ENCODE measurements at places on chromosomes 5 and 9.

- DNase-seq, result no peak
Observed at GRCh38 chr5:168611165-168611564, 32.0 kb upstream of the PANK3 start.

DNA sequence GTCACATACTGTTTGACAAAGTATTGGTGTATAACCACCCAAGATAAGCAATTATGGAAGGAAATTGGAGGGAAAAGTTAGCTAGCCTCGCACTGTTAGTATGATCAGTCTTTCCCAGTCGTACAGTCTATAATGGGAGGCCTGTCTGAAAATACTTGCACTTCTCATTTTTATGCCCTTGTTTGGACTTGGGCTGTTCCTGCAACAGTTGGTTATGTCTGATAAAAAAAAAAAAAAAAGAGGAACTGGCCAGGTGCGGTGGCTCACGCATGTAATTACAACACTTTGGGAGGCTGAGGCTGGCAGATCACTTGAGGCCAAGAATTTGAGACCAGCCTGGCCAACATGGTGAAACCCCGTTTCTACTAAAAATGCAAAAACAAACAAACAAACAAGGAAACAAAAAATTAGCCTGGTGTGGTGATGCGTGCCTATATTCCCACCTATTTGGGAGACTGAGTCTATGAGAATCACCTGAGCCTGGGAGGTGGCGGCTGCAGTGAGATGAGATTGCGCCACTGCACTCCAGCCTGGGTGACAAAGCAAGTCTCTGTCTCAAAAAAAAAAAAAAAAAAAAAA, 58.3 kb upstream of the ANKRD33B start:
- DNase-seq, result no peak

DNA sequence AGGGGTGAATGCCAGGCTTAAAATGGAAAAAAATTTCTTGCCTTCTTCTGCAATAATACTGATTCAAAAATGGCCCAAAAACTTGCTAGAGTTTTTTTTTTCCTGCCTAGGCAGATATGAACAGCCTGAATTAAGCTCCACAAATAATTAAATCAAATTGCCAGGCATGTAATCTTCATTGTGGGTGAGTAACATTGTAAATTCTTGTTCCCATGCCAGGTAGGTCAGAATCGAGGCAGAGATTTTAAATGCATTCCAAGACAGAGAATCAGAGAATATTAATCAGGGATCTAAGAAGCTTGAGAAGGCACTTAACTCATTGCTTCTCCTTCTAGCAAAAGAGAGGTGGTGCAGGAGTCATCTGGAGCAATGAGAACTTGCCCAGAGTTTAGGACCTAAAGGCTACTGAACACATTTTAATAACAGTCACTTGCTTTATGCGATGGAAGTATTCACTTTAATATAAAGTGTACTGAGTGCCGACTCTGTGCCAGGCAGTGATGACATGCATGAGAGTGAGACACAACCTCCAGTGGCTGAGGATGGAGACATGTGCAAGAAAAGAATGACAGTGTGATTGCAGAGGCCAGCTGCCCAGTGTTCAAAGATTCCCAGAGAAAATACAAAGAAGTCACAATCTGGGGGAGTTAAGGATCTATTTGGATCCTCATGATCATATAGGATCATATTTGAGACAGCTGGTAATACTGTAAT, 102.3 kb downstream of the APBA1 start:
- DNase-seq, result peak; percentile 68

DNA sequence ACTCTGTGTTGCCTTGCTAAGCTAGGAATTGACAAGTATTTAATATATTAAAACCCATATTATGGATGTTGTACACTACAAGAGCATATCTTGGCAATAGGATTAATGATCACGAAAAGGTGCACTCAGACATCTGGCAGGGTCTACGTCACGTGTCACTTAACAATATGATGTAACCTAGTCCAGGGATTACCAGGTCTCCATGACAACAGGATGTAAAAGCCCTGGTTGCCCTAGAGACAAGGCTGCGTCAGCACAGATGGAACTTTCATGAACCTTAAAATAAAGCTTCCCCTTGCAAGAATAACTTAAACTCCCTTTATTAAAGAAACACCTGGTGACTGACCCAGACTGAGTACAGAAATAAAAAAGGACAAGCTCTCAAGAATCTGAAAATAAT, 717.8 kb downstream of the CDH18 start:
- no peak for DNase-seq

DNA sequence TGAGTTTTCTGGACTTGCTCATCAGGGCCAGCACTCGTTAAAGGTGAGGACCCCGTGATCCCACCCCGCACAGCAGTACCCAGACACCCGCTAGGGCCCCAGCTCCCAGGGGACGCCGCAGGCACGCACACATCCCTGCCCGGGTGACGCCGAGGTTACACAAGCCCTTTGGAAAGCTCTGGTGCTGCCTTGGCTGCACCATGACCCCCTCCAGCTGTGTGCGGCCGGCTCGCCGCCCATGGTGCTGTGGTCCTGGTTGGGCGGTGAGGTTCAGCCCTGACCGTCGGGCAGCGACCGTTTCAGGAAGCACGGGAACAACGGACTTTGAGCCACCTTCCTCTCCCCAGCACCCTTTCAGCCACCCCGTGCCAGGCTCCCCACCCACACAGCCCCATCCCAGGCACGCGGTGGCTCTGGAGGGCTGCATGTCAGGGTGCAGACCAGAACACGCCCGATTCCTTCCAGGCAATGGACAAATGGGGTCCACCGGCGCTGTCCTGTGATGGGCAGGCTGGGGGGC, 7.5 kb upstream of the SLC12A7 start:
- no peak for DNase-seq

DNA sequence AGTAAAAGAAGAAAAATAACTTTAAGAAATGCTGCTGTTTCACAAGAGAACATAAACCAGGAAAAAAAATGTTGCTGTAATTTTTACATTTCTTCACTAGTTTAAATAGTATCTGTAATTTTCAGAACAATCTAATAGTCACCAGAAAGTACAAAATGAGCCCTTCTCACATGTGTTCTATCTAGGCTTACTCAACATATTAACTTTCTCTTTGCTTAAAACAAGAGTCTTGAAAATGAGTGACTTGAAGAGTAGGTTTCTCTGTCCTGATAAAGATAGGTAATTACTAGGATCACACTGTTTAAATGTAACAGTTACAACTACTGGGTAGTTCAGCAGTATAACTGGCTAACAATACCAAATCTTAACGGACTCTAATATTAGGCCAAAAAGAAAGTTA, 37.5 kb downstream of the CLINT1 start:
- DNase-seq, result no peak

DNA sequence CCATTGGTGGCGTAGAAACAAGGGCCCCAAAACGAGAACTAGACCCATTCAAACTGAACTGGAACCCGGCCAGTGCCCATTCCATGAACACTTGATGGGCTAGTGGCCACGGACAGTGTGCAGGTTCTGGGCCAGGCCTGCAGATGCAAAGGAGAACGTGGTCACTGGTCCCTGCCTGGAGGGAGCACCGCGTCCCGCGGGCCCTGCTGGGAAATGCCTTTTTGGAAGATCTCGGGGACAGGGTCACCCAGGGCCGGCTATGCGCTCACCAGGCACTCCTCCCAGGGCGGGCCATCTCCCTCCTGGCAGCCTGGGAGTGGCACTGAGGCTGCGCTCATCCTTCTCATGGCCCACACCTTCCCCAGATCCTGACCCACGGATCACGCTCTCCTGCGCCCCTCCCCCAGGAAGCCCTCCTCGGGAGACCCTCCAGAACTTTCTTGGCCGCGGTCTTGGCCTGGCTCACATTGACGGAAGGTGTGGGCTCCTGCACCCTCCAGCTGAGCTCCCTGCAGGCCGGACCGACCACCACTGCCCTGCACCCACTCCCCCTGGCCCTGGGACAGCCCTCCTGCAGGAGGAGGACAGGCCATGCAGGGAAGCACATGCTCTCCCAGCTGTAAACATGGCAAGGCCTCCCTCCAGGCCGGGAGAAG, 2.8 kb upstream of the DIPK1B start:
- no peak for DNase-seq

GRCh38 chr5:71533615-71534014, 53.5 kb upstream of the MCCC2 start:
- DNase-seq, result no peak

- peak; percentile 65 for DNase-seq
Observed at GRCh38 chr9:16417161-16417560, 453.3 kb downstream of the BNC2 start.

GRCh38 chr5:148747536-148747906, 78.9 kb upstream of the ADRB2 start:
- no peak for DNase-seq

GRCh38 chr5:133032852-133033742, 6.7 kb upstream of the ZCCHC10 start:
- no peak for DNase-seq

GRCh38 chr9:81145331-81145963, 543.9 kb downstream of the TLE1 start:
- DNase-seq, result no peak

- no peak for DNase-seq
Observed at GRCh38 chr9:129335464-129336129, 157.5 kb upstream of the IER5L start.

GRCh38 chr5:27497491-27497890, 459.1 kb upstream of the CDH9 start:
- DNase-seq, result no peak

DNA sequence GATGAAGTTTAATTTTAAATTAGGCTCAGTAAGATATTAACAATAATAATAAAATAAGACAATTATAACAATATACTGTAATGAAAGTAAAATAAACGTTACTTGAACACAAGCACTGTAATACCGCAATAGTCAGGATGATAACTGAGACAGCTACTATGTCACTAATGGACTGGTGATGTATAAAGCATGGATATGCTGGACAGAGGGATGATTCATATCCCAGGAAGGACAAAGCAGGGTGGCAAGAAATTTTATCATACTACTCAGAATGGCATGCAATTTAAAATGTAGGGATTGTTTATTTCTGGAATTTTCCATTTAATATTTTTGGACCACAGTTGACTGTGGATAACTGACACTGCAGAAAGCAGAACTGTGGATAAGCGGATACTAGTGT, 196.9 kb downstream of the VPS13A start:
- DNase-seq, result no peak

DNA sequence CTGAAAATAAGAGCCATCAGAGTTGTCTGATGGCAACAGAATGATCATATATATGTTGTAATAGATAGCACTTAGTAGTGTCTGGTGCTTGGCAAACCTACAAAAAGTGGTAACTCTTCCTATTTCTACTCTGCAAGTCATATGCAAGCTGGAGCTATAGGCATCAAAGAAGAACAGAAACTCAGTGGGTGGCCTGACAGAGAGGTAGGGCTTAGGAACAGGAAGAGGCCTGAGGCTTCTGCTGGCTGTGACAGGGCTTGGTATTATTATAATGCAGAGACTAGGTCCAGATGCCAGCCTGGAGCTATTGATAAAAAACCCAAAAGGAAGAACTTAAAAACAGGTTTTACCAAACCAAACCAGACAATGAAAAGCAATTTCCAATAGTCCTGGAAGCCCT, 4.4 kb upstream of the DIAPH1 start:
- DNase-seq, result no peak

GRCh38 chr9:77569335-77569734, 78.8 kb downstream of the GNA14 start:
- DNase-seq, result no peak

DNA sequence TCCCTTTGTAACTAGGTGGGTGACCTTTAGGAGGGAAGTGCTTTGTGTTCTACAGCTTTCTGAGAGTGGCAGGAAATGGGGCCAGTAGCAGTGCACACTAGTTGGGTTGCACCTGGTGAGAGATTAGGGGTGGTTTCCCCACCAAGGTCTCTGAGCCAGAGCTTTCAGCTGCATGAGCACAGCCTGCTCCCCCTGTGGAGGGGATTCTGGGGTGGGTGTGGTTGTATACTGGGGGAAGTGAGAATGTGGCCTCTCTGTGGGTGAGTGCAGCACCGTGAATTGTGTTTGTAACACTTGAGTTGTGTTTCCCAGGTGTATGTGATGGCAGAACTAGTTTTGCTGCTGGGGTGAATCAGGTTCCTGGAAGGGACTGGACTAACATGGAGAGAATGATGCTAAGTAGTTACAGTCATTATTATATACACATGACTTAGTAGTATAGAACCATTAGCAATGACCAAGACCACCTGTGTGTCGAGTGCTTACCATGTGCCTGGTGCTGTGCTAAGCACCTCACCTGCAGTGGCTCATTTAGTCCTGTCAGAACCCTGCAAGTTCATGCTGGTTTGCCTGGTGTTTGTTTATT, 11.8 kb upstream of the CXXC5 start:
- no peak for DNase-seq

- DNase-seq, result no peak
Observed at GRCh38 chr9:4353236-4353635, 53.4 kb upstream of the GLIS3 start.

DNA sequence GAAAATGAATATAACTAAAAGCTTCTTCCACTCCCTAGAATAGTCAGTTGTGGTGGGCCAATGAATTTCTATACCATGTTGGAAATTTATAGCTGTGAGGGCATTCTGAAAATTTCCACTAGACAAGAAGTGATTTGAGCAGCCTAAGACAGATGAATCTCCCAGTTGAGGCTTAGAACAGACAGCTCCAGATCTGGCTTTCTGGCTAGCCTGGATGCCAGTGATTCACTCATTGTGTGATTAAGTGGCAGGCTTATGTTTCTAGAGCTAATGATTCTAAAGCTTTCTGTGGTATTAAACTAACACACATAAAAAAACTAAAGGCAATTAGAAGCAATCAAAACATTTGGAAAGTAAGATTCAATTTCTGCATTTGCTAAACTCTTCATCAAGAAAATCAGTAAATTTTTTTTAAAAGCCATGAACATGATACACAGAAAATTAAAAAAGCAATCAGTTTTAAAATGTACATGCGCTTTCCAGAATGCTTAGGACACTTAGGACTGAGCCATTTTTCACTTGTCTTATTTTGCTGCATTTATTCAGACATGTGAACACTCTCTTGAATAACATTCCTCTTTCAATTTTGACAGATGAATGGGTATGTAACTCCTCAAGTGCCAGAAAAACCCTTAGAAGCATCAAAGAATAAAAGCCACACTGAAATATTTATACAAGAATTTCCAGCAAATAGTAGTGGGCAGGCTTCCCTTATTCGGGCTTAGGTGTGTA, 100.5 kb upstream of the GNAQ start:
- DNase-seq, result no peak

- DNase-seq, result no peak
Observed at GRCh38 chr5:68476854-68477253, 261.3 kb downstream of the PIK3R1 start.

All from AG04449 (cell line).